ENCODE measurements at places on chromosomes 12 and 14.
A peak's percentile ranks its signal among the peaks of the same experiment; 100 is the strongest.

DNA sequence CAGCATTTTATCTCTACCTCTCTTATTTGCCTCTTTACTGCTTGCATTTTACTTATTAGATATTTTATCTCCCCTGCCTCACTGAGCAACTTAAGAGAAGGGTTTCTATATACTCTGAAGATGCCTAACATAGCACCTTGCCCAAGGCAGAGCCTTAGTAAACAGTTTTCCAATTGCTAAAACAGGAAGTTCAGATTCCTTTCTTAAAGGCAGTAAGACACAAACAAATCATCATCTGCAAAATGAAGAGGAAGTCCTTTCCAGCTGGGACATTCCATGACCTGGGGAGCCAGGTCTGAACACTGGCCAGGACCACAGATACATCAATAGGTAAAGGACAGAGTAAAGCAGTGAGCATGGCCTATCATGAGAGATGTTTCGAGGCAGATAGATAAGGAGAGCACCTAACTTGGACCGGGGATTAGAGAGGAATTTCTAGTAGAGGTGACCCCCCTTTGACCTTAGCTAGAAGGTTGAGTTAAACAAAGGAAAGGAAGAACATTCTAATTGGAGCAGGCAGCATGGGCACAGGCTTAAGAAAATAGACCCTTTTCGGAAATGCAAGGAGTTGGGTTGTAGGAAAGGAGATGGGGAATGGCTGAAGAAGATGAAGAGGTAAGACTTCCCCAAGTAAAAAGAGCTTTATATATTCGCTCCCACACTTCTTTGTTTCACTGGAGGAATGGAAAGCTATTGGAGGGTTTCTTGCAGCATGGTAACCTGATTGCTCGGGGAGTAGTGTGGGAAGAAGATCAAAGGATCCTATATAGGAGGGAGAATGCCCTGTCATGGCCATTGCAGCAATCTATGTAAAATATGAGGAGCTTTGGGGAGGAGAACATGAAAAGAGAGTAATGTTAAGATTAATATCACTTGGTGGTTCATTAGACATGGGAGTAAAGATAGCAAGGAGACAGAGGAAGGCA is 94.8 kb downstream of the PHLDA1 start:
- ATAC-seq = no peak

DNA sequence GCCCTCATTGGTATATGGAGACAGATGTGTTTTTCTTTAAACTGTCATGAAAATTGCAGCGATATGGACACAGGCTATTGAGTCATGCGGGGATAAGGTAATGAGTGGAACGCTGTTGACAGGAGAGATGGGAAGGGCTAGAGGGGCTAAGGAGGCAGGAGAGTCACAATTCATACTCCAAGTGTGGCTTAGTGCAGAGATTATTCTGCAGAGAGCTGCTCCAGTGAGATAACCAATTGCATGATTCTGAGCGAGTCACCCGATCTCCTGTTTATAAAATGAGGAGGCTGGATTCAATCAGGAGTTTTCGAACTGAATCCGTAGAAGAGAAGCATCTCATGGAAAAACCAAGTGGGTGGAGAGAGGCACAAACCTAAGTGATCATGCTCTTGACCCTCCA is 106.4 kb upstream of the PLEKHG7 start:
- ATAC-seq = no peak

GRCh38 chr12:33944703-33945437 is 77.4 kb upstream of the ALG10 start:
- no peak for ATAC-seq

- peak; percentile 13 for ATAC-seq
Measured at GRCh38 chr12:110677206-110677911, 11.6 kb downstream of the HVCN1 start.

DNA sequence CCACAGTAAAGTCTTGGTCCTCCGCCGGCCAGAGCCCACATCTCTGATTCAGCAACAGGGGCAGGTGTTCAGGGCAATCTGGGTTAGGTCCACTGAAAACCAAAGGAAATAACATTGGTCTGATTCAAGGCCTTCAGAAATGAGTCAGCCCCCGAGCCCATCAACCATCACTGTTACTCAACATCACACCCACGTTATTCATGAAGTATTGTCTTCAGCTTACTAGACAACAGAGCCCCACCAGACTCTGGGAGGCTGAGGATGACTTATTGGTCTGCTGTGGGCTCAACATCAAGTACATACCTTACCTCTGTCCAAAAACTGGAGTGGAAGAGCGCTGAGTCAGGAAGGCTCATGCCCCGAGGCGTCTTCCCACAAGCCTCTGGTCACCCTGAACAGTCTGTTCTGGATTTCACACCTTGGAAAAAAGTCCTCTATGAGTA is 97.5 kb downstream of the ZFP36L1 start:
- ATAC-seq = peak; percentile 86

- peak; percentile 90 for ATAC-seq
Measured at GRCh38 chr14:54805445-54806322, 96.9 kb downstream of the GCH1 start.

DNA sequence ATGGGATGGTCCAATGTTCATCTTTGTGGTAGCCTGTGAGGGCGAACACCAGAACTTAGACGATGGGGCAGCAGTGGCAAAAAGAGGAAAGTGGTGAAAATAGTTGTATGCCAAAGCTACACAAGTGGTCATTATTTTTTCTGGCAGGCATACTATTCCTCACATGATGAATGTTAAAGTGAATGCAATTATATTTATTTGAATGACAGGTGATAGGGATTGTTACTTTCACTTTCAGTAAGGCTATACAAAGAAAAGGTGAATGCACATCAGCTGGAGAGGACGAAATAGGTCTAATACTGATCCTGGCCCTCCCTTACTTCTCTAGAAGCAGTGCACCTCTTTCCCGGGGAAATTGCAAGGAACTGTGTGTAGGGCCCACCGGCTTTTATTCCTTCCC is 470.1 kb downstream of the TMTC2 start:
- ATAC-seq = no peak

DNA sequence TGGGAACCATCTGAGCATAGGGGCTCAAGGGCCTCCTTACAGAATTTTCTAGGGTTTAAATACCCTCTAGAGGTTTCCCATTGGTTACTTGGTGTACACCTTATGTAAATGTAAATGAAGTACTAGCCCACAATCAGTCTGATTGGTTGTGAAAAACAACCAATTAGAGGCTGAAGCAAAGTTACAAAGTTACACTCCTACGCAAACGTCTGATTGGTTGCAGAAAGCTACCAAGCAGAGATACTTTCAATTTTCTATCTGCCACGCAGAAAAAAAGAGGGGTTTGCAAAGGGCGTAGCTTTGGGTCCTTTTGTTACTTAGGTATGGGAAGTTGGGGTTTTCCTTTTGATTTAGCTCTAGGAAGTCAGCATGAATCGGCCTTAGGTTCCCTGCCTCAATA is 1.8 kb upstream of the TMEM19 start:
- ATAC-seq = no peak

DNA sequence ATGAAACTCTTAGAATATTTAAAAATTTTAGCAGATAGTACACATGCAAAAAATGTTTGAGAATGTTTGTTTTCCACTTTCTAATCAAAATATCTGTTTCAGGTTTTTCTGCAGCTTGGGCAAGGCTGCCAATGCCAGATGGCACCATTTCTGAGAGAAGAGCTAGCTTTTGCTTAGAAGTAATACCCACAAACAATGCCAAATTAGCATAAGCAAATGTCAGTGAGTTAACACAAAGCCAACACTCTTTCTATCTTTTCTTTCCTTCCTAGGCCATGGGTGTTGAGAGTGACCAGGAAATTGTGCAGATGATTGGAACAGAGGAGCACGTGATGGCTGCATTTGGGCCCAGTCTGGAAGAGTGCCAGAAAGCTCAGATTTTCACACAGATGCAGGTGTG is 35.2 kb downstream of the POLR3B start:
- ATAC-seq = no peak

- peak; percentile 31 for ATAC-seq
Measured at GRCh38 chr12:107545737-107546353, 139.8 kb upstream of the PWP1 start.

DNA sequence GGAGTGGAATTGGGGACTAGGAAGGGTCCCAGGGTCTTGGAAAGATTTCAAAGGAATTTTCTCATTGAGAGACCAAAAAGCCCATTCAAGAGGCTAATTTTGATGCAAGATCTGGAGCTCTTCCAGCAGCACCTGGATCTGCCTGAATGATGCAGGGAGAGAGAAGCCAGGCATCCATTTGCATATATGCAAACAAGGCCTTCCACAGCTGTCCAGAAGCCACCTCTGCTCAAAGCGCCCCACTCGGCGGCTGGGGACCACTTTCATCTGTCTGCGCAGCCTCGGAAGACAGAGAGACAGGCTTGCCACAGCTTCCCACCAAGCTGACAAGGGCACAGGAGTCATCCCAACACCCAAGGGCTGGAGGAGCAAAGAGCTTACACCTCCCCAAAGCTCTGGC is 295.6 kb downstream of the DPF3 start:
- no peak for ATAC-seq

DNA sequence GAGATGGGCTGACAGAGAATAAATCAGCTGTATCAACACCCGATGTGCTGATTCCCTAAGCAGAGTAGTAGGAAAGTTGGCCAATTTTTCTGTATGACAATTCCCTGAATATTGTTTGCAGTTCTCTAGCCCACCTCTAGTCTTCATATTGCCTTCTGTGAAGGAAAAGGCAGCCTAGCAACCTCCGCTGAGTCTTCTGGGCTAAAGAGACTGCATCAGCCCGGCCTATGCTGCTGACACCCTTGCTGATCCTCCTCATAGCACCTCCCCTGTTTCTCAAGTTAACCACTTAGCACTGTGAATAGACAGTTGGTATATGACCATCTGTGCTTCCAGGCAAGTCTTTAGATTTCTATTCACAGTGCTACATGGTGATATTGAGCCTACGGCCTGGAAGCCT is 161.1 kb upstream of the EGLN3 start:
- ATAC-seq = no peak

DNA sequence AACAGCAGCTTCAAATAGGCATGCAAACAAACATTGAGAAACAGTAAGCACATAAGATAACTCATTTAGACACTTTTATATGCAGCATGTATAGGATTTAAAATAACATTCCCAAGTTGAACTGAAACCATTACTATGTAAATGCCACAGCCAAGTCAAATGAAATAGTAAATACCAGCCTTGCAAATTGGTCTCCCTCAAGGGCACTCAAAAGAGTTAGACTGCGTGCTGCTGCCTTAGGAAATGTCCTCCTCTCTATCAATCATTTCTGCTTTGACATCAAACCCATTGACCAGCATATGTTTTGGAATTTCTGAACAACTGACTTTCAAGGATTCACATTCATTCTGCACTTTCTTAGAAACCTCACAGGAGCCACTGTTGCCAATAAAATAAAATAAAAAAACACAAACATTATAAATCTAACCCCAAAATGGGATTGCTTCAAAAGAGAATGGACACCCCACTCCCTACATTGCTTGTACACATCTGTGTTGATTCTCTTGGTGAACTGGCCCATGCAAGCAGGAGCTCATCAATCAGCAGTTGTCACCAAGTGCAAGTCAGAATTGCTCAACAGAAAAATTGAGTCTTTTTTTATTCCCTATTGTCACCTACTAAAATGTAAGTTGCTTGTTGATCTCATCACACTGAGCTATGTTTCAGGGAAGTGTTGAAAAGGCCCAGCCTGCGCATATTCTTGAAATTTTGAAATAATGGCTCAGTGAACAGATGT is 256.2 kb downstream of the DAD1 start:
- ATAC-seq = no peak

GRCh38 chr14:80136358-80136757 is 74.9 kb downstream of the DIO2 start:
- ATAC-seq = no peak

GRCh38 chr14:21023817-21024584 is 860 bp downstream of the NDRG2 start:
- no peak for ATAC-seq

DNA sequence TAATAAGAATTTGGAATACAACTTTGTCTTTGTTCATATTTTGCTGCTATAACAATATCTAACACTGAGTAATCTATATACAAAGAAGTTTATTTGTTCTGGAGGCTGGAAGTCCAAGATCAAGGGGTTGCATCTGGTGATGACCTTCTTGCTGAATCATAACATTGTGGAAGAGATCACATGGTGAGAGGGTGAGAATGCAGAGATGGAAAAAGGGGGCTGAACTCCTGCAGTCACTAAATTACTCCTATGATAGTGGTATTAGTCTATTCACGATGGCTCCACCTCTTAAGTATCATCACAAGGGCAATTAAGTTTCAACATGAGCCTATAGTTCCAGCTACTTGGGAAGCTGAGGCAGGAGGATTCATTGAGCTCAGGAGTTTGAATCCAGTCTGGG is 4.5 kb upstream of the AKAP6 start:
- no peak for ATAC-seq

DNA sequence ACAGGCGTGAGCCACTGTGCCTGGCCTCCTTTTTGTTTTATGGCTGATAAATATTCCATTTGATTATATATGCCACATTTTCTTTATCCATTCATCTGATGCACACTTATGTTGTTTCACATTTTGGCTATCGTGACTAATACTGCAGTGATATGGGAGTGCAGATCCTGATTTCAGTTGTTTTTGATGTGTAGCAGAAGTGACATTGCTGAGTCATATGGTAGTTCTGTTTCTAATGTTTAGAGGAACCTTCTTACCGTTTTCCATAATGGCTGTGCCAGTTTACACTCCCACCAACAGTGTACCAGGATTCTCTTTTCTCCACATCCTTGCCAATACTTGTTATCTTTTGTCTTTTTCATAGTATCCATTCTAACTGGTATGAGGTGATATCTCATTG is 235.9 kb downstream of the ERC1 start:
- ATAC-seq = no peak

DNA sequence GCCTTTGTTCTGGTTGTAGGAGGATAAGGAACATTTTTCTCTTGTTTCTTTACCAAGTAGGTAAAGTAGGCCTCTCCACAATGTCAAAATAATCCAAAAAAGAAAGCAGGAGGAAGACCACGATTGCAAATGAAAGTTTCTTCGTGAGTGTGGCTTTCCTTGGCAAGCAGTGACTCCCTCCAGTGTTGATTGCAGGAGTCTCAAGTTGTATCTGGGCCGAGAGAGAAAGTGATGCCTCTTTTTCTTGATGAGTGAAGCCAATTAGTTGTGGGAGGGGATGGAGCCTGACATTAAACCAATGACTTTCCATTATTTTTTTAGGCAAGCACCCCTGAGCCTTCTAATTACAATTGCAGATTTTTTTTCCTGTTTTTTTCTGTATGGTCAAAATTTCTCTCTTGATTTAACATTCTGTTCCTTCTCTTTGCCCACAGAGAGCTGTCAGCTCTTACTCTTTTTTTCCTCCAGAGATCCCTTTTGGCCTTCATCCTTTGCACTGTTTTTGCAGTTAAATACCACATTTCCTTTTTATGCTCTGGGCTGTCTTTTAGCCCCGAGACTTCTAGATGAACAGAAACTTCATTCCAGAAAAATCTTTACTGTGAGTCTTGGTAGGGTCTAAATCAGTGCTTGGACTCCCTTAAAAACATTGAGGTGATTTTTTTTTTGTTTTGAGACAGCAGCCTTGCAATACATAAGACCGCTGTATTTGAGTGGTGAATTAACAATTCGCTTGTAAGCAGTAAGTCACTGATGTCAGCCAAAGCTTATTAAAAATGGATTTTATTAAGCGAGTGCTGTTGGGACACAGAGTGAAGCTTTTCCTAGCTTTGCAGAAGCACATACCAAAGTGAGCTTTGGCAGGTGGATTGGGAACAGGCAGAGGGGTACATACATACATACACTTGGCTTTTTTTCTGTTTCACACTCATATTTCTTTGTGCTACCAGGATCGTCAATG is 15.8 kb downstream of the FBXW8 start:
- no peak for ATAC-seq
